ENCODE measurements at places on chromosomes 12 and 14.

- no peak for DNase-seq
Measured at GRCh38 chr14:69754487-69754886, 12.5 kb upstream of the SRSF5 start.

DNA sequence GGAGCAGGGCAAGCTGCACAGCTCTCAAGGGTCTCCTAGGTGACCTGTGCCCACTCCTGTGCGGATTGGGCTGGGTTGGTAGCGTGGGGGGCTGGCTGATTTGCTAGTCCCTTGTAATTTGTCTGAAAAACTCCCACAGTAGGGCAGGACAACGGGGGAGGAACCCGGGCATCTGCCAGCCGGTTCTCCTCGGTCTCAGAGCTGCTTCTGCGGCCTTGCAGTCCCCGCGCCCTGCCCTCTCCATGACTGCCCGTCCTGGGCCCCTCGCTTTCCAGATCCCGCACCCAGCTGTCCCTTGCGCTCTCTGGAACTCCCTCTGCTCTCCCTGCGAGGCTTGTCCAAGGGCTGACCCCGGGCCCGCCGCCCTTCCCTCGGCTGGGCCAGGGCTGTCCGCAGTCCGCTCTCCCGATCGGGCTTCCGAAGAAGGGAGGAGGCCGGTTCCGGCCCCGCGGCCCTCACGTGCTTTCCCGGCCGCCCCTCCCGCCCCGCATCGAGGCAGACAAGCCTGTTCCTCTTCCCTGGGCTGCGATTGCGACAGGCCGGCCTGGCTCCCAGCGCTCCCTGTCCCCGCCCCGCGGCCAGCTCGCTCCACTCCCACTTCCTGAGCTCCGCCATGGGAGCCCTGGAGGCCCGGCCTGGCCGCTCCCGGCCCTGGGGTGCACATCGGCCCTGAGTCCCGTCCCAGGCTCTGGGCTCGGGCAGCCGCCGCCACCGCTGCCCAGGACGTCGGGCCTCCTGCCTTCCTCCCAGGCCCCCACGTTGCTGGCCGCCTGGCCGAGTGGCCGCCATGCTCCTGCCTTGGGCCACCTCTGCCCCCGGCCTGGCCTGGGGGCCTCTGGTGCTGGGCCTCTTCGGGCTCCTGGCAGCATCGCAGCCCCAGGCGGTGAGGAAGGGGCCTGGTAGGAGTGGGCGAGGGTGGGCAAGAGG lies at the start of gene LTBR:
TSS of gene LTBR (plus strand) at position 591 of the 927 bp plus-strand sequence. CDS start at position 788, 197 bp downstream.
- peak; percentile 73 for DNase-seq

DNA sequence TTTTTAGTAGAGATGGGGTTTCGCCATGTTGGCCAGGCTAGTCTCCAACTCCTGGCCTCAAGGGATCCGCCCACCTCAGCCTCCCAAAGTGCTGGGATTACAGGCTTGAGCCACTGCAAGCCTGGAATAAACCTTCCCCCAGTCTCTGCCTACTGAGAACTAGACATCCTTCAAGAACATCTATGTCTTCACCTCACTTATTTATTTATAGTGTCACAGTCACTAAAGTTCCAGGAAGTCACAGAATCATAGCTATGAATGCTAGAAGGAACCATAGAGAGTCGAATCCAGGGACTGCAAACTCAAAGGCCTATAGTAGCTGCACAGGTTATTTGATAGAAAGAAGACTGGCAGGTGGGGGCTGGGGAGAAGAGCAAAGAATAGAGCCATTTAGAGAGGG lies 44.7 kb upstream of the NUDT4 start:
- DNase-seq, result no peak

- DNase-seq, result no peak
Measured at GRCh38 chr12:117051380-117051779, 47.8 kb downstream of the TESC start.

DNA sequence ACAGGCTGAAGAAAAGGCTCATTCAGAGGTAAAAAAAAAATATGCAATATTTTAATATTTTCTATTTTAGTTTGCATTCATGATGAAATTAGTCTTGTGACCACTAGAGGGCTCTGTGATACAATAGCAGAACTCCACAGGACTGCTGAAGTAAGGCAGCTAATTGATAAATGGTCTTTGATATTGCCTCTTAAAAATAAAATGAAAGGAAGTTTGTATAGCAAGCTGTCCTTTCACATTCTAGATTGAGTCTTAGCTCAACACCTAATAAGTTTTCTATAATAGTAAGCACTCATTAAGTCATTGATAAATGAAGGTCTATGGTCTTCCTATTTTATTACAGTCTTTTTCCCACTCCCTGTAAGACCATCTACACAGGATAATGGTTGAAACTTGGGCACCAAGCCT lies 315.7 kb downstream of the NAV3 start:
- DNase-seq, result no peak

DNA sequence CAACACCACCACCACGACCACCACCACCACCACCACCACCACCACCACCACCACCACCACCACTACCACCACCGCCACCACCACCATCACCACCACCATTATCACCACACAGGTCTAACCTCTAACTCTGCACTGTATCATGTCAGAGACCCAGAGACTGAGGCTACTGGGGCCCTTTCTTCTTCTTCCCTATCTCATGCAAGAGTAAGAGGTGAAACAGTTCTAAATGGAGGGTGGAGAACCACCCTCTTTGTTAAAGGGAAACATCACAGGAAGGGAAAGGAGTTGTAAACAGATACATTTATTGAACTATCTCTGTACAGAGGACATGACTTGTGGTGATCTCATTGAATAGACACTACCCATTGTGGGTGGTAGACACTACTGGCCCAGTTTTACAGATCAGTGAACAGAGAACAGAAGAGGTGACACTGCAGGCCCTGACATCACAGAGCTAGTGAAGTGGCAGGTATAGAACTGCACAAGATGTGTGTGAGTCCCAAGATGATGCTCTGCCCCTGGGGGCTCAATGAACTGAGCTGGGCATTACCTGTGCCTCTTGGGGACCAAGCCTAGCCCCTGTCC lies 91.6 kb downstream of the FOXN3 start:
- DNase-seq, result no peak

- no peak for DNase-seq
Measured at GRCh38 chr14:21626491-21627230, 8.1 kb downstream of the OR10G2 start.

Measured in BJ (cell line).